Cerebellar nuclear complex (tissue), 1 donor: ENCODE measurements at places on chromosomes 13 and 19.
A peak's percentile ranks its signal among the peaks of the same experiment; 100 is the strongest.

- DNase-seq: no peak
Measured at GRCh38 chr13:49256841-49257240, 9.1 kb downstream of the CDADC1 start.

DNA sequence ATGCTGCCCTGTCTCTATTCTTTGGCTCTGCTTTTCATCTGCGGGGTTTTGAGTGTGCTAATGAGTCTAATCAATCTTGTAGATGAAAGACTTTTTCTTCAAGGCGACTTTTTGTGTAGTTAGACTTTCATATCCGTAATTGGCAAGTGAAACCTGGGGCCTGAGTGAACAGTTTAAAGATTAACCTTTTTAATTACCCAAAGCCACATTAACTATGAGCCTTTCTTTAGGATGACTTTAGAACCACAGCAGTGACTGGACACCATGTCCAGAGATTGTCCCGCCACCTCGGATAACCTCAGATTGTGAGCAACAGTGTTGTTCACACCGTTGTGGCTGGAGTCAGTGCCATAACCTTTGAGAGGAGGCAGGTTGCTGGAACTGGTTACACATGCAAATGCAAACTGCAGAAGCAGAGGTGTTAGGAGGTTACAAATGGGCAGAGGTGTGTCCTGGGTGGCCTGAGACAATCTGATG, 58.7 kb downstream of the SIAH3 start:
- DNase-seq: no peak

DNA sequence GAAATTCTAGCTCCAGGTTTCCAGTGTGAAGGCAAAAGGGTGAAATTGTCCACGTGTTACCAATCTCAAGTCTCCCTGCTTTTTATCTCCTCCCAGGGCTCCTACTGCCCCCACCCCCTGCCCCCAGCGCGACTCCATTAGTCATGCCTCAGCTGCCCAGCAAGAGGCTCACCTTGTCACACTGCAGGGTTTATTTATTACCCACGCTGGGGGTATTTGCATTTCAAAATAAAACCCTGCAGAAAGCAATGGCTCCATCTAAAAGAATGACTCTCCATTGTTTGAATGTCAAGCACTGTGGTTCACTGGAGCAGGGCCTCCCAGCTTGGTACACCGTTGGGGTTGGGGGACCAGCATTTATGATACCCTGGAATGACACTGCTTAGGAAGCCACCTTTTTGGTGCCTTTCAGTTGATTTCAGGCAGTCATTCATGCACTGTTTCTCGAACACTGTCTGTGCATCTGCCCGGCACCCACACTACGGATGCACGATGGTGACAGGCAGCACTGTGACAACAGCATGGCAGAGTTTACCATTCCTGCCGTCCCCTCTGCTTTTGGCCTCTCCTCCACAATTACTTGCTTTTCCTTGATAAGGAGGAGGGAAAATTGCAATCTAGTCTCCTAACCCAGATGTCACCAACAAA, 9.9 kb upstream of the POP4 start:
- DNase-seq: no peak

DNA sequence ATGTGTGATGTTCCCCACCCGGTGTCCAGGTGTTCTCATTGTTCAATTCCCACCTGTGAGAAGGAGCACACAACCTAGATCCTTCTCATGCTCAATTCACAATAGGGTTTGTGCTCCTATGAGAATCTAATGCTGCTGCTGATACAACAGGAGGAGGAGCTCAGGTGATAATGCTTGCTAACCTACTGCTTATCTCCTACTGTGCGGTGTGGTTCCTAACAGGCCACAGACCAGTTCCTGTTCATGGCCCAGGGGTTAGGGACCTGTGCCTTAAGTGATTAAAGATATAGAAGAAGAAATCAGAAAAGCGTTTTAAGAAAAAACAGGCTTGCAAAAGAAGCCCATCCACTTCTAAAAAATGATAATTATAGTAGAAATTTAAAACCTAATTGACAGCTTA, 17.5 kb downstream of the DLEU7 start:
- no peak for DNase-seq

DNA sequence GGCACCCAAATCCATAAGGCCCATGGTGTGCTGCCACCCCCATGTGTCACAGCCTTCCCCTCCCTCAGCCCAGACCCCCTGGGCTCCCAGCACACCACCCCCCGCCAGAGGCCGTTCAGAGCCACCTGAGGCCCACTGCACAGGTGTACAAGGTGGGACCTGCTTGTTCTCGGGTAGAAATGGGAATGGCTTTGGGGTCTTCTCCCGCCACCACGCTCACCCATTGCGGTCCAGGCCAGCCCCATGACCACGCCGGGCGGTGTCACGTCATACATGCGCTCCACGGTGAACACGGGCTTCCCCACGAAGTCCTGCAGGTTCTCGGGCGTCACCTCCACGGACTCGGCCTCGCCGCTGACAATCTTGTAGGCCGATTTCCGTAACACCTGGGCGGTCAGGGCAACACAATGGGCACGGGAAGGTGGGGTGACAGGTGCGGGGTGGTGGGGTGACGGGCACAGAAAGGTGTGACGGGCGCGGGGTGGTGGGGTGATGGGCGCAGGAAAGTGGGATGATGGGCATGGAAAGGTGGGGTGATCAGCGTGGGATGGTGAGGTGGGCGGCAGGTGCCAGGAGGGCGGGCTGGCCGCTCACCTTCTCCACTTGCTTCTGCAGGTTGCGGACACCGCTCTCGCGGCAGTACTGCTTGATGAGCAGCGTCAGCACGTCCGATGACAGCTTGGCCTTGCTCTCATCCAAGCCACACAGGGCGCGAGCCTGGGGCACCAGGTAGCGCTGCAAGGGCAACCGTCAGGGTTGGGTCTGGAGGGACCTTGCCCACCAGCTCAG, 4.3 kb downstream of the RPL36 start:
- no peak for DNase-seq

DNA sequence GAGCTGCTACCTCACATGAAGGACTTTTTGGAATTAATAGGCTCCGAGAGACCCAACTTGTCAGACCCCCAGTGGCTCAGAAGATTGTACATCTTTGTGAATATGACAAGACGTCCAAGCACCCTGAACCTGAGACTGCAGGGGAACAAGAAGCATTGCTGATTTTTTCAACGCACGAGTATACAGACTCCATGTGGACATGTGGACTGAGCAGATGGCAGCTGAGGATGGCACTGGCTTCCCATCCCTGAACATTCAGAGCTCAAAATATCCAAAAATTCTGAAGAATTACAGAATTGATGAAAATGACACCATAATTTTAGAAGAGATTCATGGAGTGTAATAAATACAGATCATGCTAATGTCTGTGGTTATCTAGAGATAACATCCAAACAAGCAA, 254.1 kb downstream of the MZT1 start:
- peak; percentile 37 for DNase-seq

GRCh38 chr19:6613711-6614110, 22.8 kb upstream of the CD70 start:
- DNase-seq: no peak

- no peak for DNase-seq
Measured at GRCh38 chr13:43942286-43942685, 62.6 kb downstream of the LACC1 start.

- no peak for DNase-seq
Measured at GRCh38 chr13:77554069-77554468, 18.6 kb downstream of the SCEL start.

GRCh38 chr19:48868114-48868886, at the start of gene PLEKHA4:
Gene PLEKHA4, minus strand, starts transcription at chr19:48868617. Its CDS starts 997 bp downstream, at chr19:48867620.
- no peak for DNase-seq

DNA sequence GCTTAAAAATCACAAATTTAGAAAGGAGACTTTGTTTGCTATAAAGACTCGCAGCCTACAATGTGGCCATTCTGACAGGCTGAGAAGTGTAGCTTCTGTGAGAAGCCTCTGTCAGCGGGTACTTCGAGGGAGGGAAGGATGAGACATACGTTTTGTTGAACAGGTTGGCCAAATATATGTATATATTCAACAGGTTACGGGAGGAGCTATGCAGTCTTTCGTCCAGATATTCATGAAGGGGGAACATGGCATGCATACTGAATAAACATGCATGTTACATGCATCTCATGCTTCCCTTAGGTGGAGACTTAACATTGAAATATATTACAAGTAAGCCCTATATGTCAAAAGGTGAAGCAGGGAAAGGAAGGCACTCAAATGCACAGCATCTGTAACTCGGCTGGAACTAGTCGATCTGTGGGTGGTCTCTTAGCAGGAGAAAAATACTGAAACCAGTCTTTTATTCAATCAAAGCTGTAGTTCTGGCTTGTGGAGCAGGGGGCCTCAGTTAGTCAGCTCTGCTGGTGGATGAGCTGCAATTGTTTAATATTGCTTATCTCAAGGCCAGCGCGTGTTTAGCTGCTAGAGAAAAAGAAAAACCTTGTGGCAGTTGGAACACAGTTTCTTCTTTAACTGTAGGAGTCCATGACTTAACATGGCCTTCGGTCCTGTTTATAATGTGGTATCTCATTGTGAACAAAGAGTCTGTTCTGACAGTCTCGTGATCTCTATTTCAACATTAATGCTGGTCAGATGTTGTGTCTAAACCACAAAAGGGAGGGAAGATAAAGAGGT, 94.3 kb downstream of the FAM216B start:
- DNase-seq: no peak

GRCh38 chr13:86193281-86193680, 394.1 kb upstream of the SLITRK6 start:
- DNase-seq: no peak

GRCh38 chr13:24386816-24387708, 77.7 kb downstream of the C1QTNF9 start:
- no peak for DNase-seq

GRCh38 chr13:92573467-92574057, 653.0 kb upstream of the GPC6 start:
- no peak for DNase-seq

DNA sequence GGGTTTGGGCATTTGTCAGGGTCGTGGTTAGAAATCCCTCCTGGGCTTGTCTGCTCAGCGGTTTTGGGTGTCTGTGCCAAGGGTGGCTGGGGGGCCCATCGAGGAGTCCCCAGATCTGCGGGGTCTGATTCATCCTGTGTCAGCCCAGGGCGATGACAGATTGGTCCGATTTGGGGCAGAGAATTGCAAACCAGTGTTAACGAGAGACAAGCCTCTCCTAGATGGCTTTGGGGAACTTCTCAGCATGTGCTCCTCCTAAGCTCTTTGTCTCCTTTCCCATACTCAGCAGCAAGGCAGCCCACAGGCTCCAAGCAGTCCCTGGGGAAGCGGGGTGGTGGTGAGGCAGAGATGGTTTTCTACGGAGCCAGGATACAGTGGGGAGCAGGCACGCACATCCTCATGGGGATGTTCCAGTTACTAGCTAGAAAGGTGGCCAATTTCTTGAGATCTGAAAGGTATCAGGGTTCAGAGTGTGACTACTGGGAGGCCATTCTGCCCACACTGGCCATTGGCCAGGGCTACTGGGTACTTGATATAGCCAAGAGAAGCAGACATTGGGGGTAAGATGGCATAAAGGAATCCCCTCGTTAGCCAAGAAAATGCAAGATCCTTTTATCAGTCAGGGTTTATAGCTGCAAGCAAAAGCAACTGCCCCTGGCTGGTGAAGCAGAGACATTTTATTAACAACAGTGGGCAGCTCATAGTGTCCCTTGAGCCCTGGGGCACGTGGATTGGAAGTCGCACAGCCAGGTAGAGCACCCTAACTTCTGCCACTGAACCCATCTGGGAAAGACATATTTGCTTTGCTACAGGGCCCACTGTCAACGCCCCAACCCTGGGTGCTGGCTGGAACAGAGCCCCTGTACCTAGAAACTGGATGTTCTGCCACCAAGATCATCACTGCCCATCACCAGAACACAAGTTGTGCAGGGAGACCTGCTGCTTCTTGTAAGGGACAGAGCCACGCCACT, 63.6 kb downstream of the RGCC start:
- no peak for DNase-seq

DNA sequence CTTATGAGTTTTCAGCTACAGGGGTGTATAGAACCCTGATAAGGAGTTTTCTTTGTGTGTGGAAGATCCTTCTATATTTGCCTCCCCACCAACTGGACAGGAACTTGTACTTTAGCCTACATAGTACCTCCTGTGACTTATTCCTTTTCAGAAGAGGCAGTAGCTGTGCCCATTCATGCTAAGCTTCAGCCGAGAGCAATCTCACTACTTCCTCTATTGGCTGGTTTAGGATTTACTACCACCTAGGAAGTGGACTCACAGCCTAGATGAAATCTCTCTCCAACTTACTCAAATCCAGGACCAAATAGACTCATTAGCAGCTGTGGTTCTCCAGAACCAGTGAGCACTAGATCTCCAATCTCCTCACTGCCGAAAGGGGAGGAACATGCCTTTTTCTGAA, 2.3 kb upstream of the REX1BD start:
- DNase-seq: no peak

- DNase-seq: no peak
Measured at GRCh38 chr13:94119360-94119936, 360.0 kb downstream of the DCT start.

- no peak for DNase-seq
Measured at GRCh38 chr13:36841391-36841790, 22.4 kb downstream of the RFXAP start.

DNA sequence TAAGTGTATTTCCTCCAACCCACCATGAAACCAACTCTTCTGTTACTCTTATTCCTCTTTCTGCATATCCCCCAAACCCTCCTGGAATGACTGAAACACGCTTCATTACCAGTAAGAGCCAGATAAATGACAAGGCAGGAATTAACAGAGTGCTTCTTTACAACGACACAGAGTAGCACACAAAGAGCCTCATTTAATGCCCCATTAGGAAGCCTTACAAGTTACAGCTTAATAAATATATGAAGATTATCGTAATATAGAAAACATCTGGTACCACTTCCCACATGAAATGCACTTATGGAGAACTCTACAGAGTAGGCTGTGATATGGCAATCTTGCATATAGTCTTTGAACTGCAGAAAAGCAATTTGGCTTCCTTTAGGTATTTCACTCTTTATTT, 116.8 kb downstream of the ENOX1 start:
- DNase-seq: no peak

GRCh38 chr19:43354305-43354627, 780 bp downstream of the CD177 start:
- DNase-seq: no peak

DNA sequence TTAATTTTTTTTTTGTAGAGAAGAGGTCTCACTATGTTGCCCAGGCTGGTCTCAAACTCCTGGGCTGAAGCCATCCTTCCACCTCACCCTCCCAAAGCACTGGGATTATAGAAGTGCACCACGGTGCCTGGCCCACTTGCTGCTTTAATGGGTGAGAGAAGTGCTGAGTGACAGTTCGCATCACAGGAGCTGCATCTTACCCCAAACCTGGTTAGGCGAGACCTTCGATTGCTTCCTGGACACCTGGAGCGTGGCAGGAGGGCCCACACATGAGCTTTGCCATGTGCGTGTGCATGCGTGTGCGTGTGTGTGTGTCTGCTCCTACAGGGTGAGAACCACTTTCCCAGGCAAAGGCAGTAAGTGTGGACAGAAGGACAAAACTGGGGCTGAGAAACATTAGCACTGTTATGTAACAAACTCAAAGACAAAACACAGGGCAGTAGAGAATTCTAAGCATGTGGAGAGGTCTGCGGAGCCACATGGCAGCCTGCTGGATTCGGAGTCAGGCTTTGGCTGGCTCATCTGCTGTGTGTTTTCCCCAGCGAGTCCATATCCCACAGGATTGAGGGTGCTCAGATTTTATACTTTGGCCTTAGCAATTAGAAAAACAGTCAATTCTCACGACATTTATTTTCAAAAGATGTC, 11.7 kb upstream of the MTIF3 start:
- no peak for DNase-seq

GRCh38 chr13:43278127-43278526, 254.7 kb downstream of the DNAJC15 start:
- DNase-seq: no peak
